GM04503 (cell line): ENCODE measurements at places on chromosomes 4 and X.

DNA sequence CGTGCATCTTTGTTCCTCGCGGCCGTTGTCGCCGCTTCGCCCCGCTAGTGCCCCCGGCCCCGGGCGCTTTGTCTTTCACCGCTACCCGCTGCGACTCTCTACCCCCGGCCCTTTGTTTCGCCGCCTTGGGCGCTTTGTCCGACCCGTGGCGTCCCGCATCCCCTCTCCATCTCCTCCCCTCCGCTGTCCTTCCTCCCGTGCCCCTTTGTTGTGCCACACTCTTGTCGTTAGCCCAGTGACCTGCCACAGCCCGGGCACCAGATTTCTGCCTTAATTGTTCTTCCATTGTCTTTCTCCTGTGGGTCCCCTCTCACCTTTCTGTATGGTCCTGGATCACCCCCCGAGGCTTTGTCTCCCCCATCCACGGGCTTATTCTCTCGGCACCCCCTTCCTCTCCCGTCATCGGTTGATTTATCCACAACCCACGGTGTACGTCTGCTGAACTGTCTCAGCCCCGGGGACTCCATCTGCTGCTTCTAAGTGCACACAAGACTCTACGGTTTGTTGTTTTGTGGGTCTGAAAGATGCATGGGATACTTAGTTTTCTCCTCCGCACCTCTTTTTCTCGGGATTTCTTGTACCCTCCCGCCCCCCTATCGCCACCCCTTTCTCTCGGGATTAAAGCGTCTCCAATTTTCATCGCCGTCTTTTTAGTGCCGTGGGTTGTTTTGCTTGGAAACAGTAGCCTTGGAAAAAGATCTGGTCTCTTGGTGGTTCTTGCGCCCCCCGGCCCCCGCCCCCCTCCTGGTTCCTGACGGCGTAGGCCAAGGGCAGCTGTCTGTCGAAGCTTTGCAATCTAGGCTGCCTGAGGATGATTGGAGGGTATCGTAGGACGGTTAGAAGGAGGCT lies 783 bp downstream of the RBPJ start:
- no peak for DNase-seq

DNA sequence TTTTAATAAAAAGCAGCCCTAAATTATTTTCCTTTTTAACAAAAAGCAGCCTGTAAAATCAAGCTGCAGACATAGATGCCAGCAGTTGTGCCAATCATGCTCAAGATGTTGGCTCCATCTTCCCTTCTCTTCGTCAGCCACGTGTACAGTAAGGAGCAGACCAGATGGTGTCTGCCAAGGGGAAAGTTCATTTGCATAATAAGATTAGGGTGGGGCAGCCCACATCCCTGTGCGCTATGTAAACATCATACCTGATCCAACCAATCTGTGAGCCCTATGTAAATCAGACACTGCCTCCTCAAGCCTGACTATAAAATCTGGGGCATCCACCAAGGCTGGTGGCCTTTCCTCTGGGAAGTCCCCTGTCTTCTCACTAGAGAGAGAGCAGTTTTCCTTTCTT lies 23.1 kb upstream of the C1GALT1C1 start:
- no peak for DNase-seq

- DNase-seq, result no peak
Measured at GRCh38 chrX:97057349-97057909, 173.7 kb downstream of the RPA4 start.

- no peak for DNase-seq
Measured at GRCh38 chr4:107066621-107067020, 30.5 kb upstream of the DKK2 start.

DNA sequence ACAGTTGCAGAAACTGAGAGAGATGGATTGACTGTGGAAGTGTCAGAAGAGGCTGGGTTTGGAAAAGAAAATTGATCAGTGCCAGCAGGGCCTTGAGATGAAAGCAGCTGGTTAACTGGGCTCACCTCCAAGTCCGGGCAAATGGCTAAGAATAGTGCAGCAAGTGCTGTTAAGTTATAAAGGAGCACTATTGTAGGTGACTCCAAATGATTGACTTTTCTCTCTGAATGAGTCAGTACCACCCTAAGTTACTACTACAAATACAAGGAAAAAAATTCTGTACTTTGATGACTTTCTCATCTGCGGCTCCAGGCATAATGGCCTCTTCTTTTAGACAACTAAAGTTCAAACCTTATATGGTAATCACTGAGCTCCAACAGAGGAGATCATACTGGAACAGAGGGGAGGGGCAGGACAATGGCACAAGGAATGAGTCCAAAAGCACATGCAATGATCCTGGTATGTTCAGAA lies 733.4 kb upstream of the INTU start:
- peak; percentile 89 for DNase-seq
